SJCRH30 (cell line): ENCODE measurements at places on chromosomes 13 and 19. TPM values are rescaled to one million over a fixed set of nuclear protein-coding genes. Genes with fewer than 3 reads are reported as not detected.

FCGBP gene
- total RNA-seq = 16.4 and 16.7 TPM in 2 replicates

PODNL1 gene
- total RNA-seq = 0.08 TPM in 1 of 2 replicates, not detected in the other

DNA sequence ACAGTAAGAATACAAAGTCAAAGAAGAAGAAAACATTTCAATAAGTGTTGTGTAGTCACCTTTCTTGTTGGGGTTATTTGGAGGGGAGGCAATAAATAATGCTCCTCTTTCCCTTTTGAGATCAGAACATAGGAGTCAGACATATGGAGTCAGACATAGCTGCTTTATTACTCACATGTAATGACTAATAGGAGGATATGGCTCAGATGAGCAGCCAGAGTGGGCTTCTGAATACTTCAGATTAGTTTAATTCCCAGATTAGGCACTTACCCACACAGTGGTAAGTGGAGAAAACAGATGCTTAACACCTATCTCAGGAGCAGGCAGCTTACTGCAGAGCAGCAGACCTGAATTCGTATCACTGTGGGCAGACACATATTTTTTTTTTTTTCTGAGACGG, 31.7 kb upstream of the C1QTNF9B start:
- no peak overlapping the region for H3K4me3 ChIP-seq
- no peak overlapping the region for H3K27ac ChIP-seq
- no peak for DNase-seq
- 0 out of 2 replicates have a peak, but pooled peaks cover 4% of the 10 kb centered on the region for H3K27me3 ChIP-seq
- no peaks in the 10 kb centered on the region for H3K4me1 ChIP-seq

GRCh38 chr13:112849500-112849899, 119.5 kb upstream of the MCF2L start:
- peaks cover 7% of the 10 kb centered on the region for H3K36me3 ChIP-seq
- DNase-seq = peak; percentile 82
- no peak overlapping the region for H3K27ac ChIP-seq
- peaks cover 3% of the 10 kb centered on the region; the same call in 1 of the 2 replicates for H3K4me1 ChIP-seq

GRCh38 chr13:112814905-112815585, 125.2 kb downstream of the ATP11A start:
- H3K4me1 ChIP-seq = no peaks in the 10 kb centered on the region
- H3K36me3 ChIP-seq = peaks cover 12% of the 10 kb centered on the region
- no peak for DNase-seq
- no peak overlapping the region for H3K27ac ChIP-seq
- H3K4me3 ChIP-seq = no peak overlapping the region
